Uterus (tissue), 4 donors: ENCODE measurements at places on chromosomes 6 and 20. TPM values are rescaled to one million over a fixed set of nuclear protein-coding genes. Genes with fewer than 3 reads are reported as not detected.
A peak's percentile ranks its signal among the peaks of the same experiment; 100 is the strongest.

SLC26A8 gene
- total RNA-seq: not detected

ZNF341 gene
- 2.8 TPM for total RNA-seq

MPC1 gene
- 62.1 TPM for total RNA-seq

GDAP1L1 gene
- not detected for total RNA-seq

PNLDC1 gene
- total RNA-seq: not detected

STMND1 gene
- total RNA-seq: not detected

DNA sequence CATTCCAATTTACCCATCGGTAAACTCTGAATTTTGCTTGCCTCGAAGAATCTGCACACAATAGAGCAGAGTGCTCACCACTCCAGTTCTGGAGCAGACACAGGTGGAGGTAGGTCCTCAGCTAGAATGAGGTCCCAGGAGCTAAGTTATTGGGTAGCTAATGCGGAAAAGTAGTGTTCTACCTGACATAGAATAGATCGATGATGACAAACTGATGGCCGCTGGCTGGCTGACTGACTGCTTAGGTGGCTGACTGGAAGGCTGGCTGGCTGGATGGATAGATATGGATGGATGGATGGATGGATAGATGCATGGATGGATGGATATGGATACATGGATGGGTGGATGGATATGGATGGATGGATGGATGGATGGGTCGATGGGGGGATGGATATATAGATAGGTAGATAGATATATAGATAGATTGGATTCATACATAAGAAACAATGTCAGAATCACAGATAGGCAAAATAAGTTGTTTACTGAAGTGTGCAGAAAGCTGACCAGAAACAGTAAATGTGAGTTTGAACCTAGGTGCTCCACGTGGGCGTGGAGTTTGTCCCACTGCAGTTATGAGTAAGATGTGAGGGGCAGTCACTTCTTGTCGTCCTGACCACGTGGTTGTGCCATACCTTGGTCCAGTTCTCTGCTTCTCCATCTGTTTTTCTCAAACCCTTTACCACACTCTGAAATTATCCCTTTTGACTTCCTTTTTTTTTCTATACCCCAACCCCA lies 62.1 kb downstream of the TBXT start:
- no peak for DNase-seq

GRCh38 chr20:15098351-15098750 lies 760.9 kb upstream of the FLRT3 start:
- DNase-seq: no peak

- DNase-seq: no peak
Measured at GRCh38 chr6:169777896-169778295, 26.5 kb downstream of the ERMARD start.

DNA sequence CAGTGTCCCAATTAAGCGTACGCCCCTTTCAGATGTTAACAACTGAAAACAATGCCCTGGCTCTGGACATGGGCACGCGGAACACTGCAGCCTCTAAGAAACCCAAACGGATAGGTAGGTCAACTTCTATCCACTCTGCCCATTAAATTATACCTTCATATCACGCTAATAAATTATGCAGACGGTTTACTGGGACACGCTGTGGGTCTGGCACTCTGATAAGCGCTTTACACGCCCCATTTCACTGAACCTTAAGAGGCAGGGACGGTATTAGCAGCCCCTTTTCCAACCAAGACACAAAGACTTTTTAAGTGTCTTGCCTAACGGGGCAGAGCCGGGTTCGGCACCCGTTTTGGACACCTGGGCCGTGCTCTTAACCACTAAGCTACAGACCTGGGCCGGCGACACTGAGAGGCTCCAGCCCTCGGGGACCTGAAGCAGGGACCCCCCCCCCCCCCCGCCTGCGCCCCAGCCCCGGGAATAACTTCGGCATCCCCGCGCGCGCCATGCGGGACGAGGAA lies 744 bp downstream of the STAU1 start:
- DNase-seq: peak; percentile 40

- peak; percentile 47 for DNase-seq
Measured at GRCh38 chr6:111823831-111824607, 49.2 kb downstream of the FYN start.

- no peak for DNase-seq
Measured at GRCh38 chr6:41688256-41688965, 47.0 kb downstream of the TFEB start.

GRCh38 chr20:6877633-6878032 lies 110.1 kb downstream of the BMP2 start:
- DNase-seq: no peak

DNA sequence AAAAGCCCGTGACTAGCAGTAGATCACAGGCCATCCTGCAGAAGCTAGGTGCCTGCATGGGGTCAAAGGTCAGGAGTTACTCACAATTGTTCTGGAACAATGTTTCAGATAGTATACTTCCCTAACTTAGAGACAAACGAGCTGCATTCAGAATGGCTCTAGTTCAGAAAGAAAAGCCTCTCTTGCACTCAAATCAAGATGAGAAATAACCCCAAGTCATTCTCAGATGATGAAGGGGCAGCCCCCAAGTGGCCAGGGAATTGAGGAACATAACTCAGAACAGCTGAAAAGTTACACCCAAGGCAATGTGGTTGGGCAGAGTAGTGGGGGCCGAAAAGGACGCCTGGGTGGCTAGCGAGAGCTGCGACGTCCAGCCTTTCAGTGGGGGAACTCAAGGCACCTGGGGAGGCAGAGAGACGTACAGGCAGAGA lies 27.8 kb downstream of the FYN start:
- no peak for DNase-seq

DNA sequence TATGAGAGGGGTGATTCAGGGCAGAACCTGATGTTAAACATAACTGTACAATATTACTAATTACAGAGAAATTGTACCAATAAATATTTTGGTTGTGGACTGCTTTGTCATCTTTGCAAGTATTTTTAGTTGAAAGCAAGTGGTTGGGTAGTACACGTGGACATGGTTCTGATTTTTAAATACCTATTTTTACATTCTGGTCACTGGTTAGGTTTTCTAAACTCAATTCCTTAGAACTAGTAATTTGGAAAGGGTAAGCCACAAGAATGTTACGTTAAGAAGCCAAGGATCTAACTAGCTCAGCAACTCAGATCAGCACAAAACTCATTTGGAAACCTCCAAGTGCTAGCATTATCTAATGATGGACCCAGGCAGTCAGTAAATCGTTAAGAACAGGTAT lies 2.7 kb downstream of the EPB41L2 start:
- no peak for DNase-seq

- no peak for DNase-seq
Measured at GRCh38 chr6:16955899-16956298, 146.0 kb upstream of the STMND1 start.

DNA sequence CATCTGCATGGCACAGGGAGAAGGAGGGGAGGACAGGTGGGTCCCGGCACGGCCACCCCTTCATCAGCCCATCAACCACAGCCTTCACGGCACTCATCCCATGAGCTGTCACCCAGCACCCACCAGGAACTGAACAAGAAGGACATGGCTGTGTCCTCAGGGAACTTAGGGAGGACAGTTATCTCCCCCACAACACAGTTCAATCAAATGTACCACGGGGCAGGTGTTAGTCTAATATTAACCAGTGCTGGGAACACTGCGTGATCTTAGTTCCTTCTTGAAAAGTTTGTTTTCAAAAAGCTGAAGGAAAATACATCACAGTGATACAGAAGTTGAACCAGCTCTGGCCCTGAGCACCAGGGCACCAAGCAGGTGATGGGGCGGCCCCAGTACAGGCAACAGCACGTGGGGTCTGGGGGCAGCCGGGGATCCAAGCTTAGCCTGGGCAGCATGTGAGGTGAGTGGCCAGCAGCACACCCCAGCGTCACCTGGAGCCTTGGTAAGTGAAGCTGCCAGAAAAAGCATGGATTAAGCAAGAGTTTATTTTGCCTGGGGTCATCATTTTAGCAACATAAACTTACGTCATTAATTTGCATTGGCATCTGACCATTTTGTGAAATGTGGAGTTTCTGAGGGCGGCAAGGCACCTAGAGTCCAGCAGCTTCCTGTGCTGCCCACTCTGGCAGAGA lies 35.5 kb upstream of the AFDN start:
- no peak for DNase-seq

DNA sequence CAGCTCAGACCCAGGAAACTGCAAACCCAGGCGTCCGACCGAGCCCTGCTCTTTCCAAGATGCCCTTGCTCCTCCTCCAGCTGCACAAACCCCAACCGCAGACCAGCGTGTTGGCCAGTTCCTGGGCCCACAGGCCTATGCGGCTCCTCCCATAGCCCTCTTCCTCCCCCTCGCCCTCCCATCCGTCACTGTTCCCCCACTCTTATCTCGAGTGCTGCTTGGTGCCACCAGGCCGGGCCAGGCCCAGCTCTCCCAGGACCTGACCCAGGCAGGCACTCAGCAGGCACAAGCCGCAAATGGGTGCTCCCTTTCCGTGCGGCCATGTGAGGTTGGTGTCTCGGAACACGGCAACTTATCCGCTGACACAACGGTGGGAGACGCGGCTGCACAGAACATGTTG lies 28.6 kb downstream of the ADRM1 start:
- no peak for DNase-seq

- DNase-seq: no peak
Measured at GRCh38 chr20:9375221-9375681, 139.1 kb upstream of the LAMP5 start.

- no peak for DNase-seq
Measured at GRCh38 chr6:134997133-134997995, 47.5 kb upstream of the ALDH8A1 start.

DNA sequence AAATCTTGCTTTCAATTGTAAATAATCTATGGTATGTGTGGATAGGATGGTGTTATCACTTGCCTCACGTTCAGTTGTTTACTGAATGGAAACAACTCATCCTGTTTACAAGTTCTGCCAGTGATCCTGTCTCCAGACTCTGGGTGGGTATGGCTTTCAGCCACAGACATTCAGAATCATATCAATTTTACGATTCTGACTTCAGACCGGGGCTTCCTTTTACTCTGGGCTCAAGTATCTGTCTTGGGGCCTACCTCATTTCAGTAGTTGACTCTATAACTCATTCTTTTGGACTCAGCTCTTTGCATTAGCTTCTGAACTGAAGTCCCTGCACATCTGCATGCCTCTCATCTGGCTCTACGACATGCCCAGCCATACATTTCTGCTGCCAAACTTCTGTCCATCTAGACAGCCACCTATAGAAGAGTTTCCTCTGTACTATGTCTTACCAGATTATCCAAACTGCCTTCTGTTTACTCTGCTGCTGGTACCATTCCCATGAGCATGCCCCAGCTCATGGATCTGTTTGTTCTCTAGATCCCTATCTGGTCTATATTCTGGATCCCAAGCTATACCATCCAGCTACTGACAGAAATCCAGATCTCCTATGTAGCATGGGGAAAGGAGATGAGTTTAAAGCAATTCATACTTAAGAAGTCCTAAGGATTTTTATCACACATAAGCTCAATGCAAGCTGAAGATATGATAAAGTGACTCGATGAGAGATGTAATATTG lies 34.3 kb downstream of the FYN start:
- DNase-seq: no peak

DNA sequence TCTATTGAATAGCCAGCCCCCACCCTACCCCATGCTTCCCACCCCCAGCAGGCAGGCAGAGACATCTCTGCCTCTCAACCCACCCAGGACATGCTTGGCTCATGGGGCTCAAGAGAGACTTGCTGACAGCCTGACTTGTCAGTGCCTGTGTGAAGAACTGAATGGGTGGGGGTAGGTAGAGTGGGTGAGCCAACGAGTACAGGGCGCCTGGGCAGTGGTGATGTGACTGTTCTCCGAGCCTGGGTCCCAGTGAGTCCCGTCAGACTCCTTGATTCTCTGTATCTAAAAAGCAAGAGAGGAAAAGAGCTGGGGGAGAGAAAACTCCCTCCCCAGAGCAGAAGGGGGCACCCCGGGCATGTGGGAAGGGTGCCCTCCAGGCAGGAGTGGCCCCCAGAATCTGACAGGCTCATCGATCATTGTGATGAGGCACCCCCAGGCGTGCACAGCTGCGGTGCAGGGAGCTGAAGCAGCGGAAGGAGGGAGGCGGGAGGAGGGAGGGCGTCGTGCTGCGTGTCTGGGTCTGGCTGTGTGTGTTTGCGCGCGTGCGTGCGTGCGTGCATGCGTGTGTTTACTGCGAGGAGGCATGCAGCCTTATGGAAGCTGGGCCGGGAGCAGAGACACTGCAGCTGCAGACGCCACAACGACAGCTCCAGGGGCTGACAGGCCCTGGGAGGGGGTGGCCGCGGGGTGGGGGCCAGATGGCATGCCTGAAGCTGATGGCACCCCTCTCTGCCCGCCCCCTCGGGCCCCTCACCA lies 40.2 kb downstream of the FOXP4 start:
- no peak for DNase-seq

DNA sequence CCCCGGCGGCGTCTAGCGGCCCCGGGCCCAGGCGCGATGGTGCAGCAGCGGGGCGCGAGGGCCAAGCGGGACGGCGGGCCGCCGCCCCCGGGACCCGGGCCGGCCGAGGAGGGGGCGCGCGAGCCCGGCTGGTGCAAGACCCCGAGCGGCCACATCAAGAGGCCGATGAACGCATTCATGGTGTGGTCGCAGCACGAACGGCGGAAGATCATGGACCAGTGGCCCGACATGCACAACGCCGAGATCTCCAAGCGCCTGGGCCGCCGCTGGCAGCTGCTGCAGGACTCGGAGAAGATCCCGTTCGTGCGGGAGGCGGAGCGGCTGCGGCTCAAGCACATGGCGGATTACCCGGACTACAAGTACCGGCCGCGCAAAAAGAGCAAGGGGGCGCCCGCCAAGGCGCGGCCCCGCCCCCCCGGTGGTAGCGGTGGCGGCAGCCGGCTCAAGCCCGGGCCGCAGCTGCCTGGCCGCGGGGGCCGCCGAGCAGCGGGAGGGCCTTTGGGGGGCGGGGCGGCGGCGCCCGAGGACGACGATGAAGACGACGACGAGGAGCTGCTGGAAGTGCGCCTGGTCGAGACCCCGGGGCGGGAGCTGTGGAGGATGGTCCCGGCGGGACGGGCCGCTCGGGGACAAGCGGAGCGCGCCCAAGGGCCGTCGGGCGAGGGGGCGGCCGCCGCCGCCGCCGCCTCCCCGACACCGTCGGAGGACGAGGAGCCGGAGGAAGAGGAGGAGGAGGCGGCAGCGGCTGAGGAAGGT lies 715 bp downstream of the SOX12 start:
- peak; percentile 72 for DNase-seq

DNA sequence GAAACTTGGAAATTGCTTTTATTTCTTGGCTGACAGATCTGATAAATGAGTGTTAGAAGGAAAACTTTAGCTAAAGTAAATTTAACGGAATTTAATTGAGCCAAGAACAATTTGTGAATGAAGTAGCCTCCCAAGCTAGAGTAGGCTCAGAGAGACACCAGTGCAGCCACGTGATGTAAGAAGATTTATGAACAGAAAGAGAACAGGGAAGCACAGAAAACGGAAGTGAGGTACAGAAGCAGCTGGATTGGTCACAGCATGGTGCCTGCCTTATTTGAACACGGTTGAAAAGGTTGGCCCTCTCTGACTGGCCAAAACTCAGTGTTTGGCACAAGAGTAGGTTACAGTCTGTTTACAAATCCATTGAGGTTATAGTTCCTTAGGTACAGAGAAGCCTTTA lies 29.5 kb upstream of the IFNGR1 start:
- DNase-seq: no peak

GRCh38 chr20:52251136-52251700 lies 59.6 kb upstream of the ZFP64 start:
- no peak for DNase-seq

DNA sequence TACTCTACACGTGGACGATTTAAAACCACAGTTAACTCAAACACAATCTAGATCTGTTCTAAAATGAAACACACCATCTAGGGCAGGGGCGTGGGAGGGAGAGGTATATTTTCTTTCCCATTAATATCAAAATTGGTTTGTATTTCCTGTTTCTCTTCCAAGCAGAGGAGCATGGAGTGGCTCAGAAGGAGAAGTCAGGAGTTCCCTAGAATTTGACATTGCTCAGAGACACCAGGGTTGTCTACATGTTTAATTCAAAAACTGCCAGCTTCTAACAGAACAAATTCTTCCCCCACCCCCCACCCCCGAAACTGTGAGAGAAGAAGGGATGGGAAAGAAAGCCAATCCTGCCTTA lies 2.3 kb downstream of the PREX1 start:
- DNase-seq: no peak
